ENCODE measurements at places on chromosomes 2 and 18.

GRCh38 chr18:45635893-45636509, 20.7 kb downstream of the SLC14A2 start:
- no peak for DNase-seq

- DNase-seq, result no peak
Measured at GRCh38 chr2:104845552-104845931, 8.4 kb upstream of the POU3F3 start.

- peak; percentile 20 for DNase-seq
Measured at GRCh38 chr2:100554798-100555407, 7.9 kb upstream of the PDCL3 start.

DNA sequence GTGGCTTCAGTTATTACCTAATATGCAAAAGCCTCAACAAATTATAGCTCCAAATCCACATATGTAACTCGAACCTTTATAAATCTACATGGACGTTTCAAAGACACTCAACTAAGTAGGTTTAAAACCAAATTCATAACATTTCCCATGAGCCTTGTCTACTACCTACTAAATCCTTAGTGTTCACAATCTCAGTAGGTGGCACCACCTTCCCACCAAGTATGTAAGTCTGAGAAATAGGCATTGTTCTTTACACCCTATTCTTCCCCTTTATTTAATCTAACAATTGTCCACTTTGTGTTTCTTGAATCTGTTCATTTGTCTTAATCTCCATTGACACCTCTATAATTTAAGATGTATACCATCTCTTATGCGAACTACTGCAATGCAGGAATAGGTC, 4.6 kb downstream of the PIGN start:
- no peak for DNase-seq

DNA sequence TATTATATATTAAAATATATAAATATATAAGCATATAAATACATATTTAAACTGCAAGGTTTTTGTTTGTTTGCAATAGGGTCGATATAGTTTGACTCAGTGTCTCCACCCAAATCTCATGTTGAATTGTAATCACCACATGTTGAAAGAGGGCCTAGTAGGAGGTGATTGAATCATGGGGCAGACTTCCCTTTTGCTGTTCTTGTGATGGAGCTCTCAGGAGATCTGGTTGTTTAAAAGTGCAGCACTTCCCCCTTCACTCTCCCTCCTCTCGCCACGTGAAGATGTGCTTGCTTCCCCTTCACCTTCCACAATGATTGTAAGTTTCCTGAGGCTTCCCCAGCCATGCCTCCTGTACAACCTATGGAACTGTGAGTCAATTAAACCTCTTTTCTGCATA, 2137.3 kb upstream of the CELF4 start:
- DNase-seq, result no peak

DNA sequence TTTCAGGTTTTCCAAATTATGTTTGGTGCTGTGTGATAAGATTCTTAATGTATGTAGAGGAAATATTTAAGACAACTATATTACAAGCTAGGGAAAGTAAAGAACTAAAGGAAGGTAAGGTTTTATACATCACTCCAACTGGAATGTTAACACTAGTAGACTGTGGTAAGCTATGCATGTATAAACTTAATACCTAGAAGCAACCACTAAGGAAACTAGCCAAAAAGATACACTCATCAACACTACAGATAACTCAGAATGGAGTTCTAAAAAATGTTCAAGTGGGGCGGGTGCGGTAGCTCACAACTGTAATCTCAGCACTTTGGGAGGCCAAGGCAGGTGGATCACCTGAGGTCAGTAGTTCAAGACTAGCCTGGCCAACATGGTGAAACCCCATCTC, 37.8 kb upstream of the MALL start:
- no peak for DNase-seq

DNA sequence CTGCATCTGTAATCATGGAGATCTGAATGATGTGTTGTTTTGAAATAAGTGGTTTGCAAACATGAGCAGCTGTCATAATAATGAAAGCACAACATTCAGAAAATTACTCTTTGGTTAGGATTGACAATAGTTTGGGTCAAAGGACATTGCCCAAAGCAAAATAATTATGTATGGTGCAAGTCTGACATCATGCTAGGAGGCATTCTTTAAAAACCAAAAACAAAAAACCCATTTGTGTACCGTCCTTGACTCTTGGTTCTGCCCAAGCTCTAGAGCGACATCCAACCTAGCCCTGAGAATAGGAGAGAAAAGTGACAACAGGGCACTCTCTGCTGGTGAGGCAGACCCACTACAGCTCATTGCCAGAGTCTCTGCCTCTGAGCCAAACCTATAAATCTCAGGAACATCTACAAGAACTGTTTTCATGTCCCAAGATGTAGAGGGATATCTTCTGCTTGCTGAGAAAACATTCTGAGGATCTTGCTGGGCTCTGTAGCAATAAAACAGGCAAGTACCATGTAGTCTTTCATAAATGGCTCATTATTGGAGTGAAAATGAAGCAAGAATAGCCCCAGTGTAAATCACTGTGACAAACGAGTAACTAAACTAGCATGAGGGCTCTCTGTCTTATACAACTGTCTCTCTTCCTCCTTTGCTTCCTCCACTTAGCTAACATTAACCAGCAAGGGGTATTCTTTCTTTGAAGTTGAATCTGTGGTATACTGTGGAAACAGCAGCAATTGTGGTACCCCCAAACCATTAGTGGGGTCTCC, 266.8 kb upstream of the CXCR4 start:
- DNase-seq, result peak; percentile 49

- DNase-seq, result no peak
Measured at GRCh38 chr2:63650756-63651155, 62.0 kb downstream of the MDH1 start.

DNA sequence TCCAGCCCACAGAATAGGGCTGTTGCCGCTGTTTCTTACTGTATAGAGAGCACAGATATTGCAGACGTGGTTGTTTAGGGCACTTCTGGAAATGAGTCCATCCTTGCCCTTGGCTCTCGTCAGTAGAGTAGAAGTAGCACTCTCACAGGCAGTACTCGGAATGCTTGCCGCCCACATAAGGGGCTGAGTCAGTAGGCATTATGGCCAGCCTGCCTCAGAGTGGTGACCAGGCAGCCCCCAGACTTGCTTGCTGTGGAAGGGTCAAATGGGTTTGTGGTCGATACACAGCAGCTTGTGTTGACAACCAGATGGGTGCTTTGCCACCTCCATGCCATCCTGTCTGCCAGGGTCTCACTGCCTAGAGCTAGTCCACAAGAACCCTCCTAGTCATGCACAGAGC, 38.7 kb downstream of the PLEKHB2 start:
- DNase-seq, result no peak

GRCh38 chr18:47990981-47991380, 60.5 kb upstream of the SMAD2 start:
- DNase-seq, result no peak

DNA sequence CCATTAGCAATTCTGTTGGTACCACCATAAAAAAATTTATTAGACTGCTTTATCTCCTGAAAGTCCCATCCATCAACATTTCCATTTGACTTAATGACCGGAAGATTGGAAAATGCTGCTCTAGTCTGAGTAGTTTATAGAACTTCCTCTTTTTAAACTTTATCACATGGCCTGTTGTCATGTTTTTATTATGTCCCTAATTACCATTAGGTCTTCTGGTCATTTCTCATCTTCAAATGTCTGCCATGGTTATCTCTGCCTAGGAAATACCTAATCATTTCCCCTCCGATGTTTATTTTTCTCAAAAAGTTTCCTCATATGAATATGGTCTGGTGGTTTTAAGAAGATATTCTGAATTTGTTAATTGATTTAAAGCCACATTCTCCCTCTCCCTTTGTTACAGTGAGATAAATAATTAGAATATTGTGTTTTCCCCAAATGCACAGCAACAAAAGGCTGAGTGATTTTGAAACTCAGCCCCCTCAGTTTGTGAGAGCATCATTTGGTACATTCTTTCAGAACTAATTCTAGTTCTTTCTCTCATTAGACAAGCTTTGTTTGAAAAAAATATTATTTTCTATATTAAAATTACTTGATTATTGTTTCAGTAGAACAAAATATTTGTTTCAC, 317.1 kb upstream of the ST6GAL2 start:
- no peak for DNase-seq

DNA sequence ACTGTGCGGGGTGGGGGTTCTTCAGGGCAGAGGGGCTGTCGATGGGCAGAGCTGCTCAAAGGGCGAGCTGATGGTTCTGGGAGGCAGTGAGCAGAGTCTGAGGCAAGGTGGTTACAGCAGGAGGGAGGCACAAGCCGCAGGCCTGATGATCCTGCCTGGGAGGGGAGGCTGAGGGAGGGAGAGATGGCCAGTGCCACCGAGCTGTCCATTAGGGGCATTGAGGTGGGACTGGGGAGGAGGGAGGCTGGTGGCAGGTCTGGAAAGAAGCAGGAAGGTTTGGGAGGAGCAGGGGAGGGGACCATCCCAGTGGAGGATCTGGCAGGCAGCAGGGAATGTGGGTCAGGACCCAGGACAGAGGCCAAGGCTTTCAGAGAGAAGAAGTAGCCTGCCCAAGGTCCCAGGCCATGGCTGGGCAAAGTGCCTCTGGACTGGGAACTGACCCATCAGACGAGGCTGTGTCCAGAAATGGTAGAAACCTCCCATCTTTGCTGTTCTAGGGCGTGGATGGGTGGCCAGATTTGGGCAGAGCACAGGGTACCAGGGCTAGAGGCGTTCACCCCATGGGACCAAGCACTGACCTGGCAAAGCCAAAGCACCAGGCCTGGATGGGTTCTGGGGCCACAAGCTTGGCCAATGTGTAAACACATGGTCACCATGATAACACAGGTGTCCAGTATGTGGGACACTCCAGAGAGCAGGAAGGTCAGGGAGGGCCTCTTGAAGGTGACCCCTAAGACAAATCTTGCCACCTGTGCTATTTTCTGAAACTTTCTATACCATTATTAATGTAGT, 55.5 kb downstream of the INHBB start:
- DNase-seq, result no peak

GRCh38 chr18:21831413-21831831, 90.8 kb downstream of the MIB1 start:
- DNase-seq, result no peak

GRCh38 chr2:60998628-60999545, 18.6 kb upstream of the PEX13 start:
- DNase-seq, result no peak

DNA sequence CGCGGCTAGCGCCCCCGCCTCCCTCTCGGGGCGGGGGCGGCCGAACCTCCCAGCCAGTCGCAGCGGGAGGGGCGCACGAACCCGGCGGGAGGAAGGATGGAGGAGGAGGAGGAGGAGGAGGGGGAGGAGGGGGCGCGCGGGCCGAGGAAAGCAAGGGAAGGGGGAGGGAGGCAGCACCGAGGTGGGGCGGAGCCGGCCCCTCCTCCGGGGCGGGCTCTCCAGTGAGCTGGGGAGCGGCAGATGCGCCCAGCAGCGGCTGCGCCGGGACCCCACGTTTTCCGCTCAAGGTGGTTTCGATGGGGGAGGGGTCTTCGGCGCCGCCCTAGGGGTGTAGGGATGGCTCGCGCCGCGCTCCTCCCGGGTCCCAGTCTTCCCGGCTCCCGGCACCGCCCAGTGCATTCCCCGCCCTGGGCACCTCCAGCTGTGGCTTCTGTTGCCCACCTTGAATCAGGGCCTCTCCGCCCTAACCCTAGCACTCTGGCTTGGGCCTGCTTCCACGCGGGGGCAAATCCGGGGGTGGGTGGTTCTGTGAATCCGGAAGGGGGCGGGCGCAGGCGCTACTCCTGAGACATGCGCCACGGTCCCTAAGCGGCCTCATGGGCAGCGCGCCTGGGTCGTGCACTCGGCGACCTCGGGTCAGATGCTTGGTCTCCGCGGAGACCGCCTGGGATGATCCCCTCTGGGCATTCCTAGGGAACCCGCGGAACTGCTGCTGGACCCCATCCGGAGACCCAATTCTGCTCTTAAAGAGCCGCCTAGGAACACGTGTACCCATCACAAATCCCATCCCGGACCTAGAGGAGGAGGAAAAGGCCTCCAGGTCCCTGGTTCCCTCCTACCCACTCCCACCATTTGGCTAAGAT, at the start of gene FBXO41:
Gene FBXO41 (minus strand): TSS at position 183 of the 863 bp plus-strand sequence. CDS start 14,848 bp downstream, outside the sequence.
- peak; percentile 50 for DNase-seq

DNA sequence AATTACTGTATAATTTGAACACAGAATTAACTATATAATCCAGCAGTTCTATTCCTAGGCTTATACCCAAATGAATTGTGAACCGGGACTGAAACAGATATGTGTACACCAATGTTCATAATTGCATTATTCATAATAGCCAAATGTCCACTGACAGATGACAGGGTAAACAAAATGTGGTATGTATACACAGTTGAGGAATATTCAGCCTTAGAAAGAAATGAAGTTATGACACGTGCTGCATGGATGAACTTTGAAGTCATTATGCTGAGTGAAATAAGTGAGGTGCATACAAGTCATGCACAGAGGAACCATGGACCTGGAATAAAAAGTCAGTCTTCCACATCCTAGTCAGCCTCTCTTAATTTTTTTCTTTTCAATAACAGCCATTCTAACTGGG, 91.9 kb downstream of the SH3RF3 start:
- no peak for DNase-seq

DNA sequence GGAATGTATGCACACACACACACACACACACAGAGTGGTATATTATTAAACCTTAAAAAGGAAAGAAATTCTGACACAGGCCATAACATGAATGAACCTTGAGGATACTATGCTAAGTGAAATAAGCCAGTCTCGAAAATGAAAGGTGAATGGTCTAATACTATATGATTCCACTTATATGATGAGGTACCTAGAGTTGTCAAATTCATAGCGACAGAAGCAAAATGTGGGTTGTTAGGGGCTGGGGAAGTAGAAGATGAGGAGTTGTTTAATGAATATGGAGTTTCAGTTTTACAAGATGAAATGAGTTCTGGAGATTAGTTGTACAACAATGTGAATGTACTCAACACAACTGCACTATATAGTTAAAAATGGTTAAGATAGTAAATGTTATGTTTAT, 118.1 kb downstream of the ABCA12 start:
- no peak for DNase-seq

- no peak for DNase-seq
Measured at GRCh38 chr2:181570059-181570458, 86.8 kb downstream of the CERKL start.

- no peak for DNase-seq
Measured at GRCh38 chr2:126793885-126794613, 104.6 kb upstream of the TEX51 start.

- no peak for DNase-seq
Measured at GRCh38 chr2:105770149-105770548, 25.4 kb downstream of the NCK2 start.

DNA sequence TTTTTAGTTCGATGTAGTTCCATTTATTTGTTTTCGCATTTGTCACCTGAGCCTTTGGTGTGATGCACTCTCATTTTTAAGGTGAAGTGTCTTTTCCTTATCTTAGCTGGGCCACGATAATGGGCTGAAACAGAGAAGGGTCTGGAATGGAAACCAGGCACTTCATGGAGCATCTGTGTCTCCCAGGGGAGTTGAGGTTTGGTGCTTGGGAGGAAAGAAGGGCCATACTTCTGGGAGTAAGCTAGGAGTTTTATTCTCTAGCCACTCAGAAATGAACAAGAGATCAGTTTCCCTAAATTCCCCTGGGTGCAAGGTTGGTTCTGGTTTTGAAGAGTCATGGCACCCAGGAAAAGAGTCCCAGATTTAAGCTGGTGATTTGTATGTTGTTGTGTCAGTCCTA, 179.4 kb upstream of the CXCR4 start:
- DNase-seq, result no peak

Data from activated CD4-positive, alpha-beta T cell treated with anti-CD3 and anti-CD28 coated beads, Interleukin-2, amount 50 U/mL, for 1 hour (primary cell).